HFFc6 (cell line): ENCODE measurements at places on chromosomes 2 and 18.

- no peak for DNase-seq
Measured at GRCh38 chr18:22552254-22552653, 134.5 kb upstream of the CTAGE1 start.

DNA sequence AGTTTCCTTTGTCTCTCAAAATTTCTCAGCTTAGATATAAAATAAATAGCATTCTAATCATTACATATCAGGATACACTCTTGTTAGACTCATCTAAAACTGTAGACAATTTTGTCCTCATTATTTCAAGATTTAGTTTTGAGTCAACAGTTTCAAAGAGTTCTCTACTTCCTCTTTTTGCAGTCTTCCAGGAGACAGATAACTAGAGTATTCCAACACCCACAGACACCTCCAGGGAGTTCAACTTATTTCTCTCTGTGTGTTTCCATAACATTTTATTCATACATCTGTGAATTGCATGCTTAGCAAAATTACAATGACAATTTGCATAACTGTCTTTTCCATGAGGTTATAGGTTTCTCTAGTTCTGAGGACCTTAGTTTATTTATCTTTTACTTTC, 166.6 kb upstream of the HNMT start:
- no peak for DNase-seq

GRCh38 chr18:36352384-36352783, 54.9 kb downstream of the FHOD3 start:
- DNase-seq = peak; percentile 91

DNA sequence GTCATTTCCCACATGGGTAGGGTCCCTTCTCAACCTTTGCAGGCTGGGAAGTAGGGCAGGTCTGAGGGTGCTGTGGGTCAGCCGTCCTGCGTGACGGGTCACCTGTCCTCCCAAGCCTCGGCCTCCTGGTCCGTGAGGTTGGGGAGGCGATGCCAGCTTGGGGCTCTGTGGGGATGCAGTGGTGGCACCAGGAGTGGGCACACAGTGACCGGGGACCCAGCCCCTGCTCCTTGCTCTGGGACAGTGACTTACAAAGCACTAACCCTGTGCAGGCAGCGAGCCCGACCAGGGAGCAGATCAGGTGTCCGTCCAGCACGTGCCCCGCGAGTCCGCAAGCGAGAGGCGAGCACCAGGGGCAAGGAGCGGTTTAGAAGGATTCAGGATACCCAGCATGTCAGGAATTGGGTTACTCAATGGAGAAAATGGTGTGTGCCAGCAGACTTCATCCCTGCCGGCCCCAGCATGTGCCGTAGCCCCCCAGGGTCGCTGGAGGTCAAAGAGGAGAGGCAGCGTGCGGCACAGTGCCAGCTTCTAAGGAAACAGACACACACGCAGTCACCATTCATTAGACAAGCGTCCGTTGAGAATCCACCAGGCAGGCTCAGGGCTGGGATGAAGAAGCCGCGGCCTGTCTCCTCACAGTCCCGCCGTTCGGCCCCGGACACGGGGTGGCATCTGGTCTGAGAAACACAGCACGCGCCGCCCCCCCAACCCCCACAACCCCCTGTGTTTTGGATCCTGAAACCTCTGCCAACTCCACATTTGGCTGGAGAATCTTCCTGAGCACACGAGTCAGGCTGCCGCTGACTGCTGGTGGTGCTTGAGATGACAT, 11.7 kb downstream of the COLEC11 start:
- no peak for DNase-seq

GRCh38 chr2:39265315-39265714, 21.5 kb upstream of the CDKL4 start:
- DNase-seq = no peak
